ENCODE measurements at places on chromosomes 1 and 21. TPM values are rescaled to one million over a fixed set of nuclear protein-coding genes. Genes with fewer than 3 reads are reported as not detected.

SPATC1L gene
- total RNA-seq, result 14.6 TPM

WDR64 gene
- total RNA-seq, result not detected

BECN2 gene
- not detected for total RNA-seq

OR10X1 gene
- not detected for total RNA-seq

FNBP1L gene
- total RNA-seq, result 6.3 TPM

SERTAD4 gene
- 0.29 TPM for total RNA-seq

ZBTB8B gene
- not detected for total RNA-seq

CD1B gene
- not detected for total RNA-seq

NUDT17 gene
- 3.0 TPM for total RNA-seq

COL24A1 gene
- 0.87 TPM for total RNA-seq

ETNK2 gene
- 2.6 TPM for total RNA-seq

MIXL1 gene
- total RNA-seq, result not detected

KRTAP19-3 gene
- total RNA-seq, result not detected

ERICH3 gene
- total RNA-seq, result not detected

CYP2J2 gene
- total RNA-seq, result 0.29 TPM

ALPL gene
- total RNA-seq, result 0.87 TPM

PKNOX1 gene
- 15.0 TPM for total RNA-seq

MROH7 gene
- 0.50 TPM for total RNA-seq

EBNA1BP2 gene
- 51.3 TPM for total RNA-seq

TRNP1 gene
- 59.7 TPM for total RNA-seq

CDK18 gene
- total RNA-seq, result 1.3 TPM

PAX7 gene
- not detected for total RNA-seq

TRIM45 gene
- 7.3 TPM for total RNA-seq
